Aorta (tissue), 5 donors: ENCODE measurements at places on chromosomes 5 and 9. TPM values are rescaled to one million over a fixed set of nuclear protein-coding genes. Genes with fewer than 3 reads are reported as not detected.

Gene LIFR
- polyA plus RNA-seq = 2.4 TPM

DNA sequence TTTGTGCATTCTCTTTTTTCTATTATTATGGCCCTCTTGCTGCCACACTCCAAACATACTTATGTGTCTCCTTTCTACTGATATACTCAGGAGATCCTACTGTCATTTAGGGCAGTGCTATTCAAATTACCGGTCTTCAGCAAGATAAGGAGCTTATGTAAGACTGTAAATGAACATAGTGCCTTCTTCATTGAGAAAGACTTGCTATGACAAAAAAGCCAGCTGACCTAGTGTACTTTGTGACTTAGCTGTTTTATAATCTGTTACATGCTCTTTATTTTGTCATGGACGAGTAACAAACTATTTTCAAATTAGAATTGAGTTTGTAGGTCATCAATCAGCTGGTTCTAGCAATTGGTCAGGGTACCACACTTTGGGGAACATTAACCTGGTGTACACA is 32.8 kb downstream of the RANBP17 start:
- DNase-seq = no peak

GRCh38 chr9:10612641-10613398 is at the start of gene PTPRD:
TSS of gene PTPRD (minus strand) at chr9:10613002.
- DNase-seq = peak; percentile 70

DNA sequence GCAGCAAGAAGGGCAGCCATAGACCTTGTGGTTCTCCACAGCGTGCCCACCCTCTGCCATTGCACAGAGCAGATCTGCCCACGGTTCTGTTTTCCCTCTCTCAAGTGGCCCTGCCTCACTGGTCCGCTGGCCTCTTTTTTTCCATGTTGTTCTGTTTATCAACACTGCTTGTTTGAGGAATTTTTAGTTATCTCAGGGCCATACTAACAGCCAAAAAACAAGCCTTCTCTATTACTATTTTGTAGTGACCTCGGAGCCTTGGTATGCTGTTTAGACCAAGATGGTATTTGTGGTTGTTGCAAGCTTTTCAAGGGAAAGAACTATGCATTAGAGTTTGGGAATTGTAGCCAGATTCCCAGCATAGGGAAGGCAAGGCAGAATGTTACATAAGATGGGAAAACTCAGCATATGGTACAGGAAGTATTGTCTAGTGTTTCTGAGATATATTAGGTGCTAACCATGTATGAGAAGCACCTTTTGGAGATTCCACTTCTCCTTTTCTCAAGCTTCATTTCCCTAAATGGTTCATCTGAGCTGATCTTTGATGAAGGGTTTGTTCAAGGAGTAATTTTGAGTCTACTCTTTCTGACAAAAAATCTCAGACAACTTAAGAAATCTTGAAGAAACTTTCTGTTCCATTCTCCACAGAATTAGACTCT is 54.3 kb downstream of the NUP214 start:
- DNase-seq = no peak

Gene GRM6
- polyA plus RNA-seq = not detected

Gene ANKRD55
- polyA plus RNA-seq = not detected

DNA sequence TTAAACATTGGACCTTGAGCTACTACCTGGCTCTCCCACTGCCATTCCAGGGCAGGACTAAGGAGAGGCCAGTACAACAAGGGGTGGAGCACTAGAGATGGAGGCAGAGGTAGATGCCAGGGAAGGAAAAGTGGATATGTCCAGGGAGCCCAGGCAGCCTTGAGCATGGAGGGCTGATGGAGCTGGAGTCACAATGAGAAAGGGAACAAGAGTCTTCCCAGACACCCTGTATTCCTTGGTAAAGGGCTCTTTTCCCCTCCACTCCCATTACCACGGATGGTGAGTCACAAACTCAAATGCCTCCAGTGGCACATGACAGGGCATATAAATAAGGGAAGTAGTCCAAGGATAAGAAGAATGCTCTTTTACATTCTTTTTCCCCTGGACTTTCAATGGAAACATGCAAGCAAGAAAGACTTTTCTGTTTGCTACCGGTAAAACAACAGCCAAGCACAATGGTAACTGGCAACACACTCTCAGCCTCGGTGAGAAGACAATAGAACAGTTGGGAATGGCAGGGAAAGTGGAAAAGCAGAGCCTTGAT is 16.7 kb downstream of the ERAP1 start:
- DNase-seq = no peak

GRCh38 chr5:149126906-149127305 is 14.4 kb upstream of the ABLIM3 start:
- no peak for DNase-seq

Gene ROR2
- polyA plus RNA-seq = not detected

DNA sequence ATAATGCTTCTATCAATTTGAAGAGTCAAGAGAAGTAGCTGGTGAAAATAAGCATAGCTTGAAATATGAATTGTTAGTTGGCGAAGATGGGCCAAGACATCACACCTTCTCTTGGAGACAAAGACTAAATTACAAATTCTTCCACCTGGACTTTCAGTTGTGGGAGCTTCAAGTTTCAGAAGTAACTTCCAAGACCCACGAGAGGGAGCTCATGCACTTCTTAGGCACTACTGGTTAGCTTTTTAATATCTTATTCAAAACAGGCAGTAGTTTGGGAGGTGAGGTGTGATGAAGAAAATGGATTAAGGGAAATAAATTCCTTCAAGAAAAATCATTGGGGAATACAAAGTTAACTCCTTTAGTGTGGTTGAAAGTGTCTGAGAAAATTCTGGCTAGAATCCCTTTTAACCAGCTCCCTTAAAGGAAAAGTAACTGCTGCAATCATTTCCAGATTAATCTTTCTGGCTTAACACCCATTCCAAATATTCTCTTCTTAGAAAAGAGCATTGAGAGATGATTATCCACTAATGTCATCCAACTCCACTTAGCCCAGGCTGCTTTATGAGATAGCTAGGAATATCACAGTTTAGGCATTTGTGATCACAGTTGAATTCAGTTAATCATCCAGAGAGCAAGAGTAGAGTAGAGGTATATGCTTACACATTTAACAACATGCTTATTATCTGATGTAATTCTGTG is 139.5 kb upstream of the DMRTA1 start:
- no peak for DNase-seq

DNA sequence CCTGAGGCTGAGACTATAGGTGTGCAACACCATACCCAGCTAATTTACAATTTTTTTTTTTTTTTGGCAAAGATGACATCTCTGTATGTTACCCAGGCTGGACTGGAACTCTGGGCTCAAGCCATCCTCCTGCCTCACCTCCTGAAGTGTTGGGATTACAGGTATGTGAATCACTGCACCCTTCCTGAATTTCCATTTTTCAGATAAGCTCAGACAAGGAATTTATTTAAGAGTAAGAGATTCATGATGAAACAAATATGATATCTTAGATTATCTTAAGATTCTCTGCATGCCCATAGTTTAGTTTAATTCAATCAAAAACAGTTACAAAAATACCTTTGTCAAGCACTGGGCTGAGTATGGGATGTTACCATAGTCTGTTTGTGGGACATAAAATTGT is 128.4 kb upstream of the BASP1 start:
- no peak for DNase-seq

Gene S1PR3
- polyA plus RNA-seq = 50.6 TPM

- DNase-seq = no peak
Observed at GRCh38 chr5:124537107-124537506, 209.3 kb downstream of the ZNF608 start.

DNA sequence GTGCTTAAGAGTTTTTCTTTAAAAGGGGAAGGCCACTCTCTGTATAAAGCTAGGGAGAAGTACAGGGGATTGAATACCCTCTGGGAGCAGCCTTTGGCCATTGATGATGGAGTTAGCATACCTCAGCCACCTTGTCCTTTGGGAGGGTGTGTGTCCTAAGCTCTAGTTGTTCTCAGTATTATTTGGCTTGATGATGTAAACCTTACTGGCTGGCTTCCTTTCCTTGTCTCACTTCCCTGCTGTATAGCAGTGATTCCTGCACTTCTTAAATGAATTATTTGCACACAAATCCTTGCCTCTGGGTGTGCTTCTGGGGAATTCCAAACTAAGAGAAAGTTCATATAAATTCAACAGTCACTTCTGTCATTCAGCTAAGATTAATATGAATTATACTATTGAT is 234.9 kb upstream of the RIOK2 start:
- no peak for DNase-seq

- DNase-seq = no peak
Observed at GRCh38 chr5:108264533-108264932, 117.4 kb downstream of the FBXL17 start.
